ENCODE measurements at places on chromosomes 2 and 18.

GRCh38 chr2:69683170-69683971 is 39.8 kb upstream of the AAK1 start:
- no peak for DNase-seq

- no peak for DNase-seq
Observed at GRCh38 chr2:144403933-144404332, 116.0 kb downstream of the ZEB2 start.

DNA sequence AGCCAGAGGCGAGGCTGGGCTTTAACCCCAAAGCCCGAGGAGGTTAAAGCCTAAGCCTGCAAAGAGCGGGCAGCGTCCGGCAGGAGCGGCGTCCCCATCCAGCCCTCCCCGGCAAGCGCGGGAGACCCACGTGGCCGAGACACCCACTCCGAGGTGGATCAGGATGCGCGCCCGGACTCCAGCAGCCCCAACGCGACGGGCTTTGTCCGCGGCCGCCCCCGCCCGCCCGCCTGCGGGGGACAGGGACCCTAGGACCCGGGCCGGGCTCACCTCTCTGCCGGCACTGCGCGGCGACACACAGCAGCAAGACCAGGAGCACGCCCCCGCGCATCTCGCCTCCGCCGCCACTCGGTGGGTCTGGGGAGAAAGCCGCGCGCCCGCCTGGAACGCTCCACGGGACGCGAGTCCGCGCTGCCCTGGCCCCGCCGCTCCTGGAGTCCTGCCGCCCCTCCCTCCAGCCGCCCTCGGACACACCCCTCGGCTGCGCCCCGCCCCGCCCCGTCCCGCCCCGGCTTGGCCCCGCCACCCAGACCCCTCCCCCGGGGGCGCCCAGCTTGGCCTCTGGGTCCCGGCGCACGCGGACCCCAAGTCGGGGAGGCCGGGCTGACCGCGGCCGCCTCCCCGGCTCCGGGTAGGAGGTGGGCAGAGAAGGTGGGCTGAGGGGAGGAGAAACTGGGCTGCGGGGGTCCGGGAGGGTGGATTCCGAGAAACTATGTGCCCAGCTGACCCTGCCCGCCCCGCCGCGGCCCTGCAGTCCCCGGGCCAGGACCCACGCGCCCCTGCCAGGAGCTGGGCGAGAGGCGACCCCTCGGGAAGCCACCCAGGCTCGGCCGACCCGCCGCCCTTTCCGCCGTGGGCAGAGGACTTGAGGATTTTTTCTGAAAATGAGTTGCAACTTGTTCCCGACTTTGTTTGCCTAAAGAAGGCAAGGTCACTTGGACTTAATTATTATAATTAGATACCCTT is at the start of gene LAMA1:
LAMA1 (minus strand) TSS at position 408 of the 966 bp plus-strand sequence; CDS start at position 331, 77 bp downstream.
- DNase-seq: no peak

- DNase-seq: no peak
Observed at GRCh38 chr2:28668106-28668814, 83.4 kb upstream of the PPP1CB start.

GRCh38 chr2:160747501-160748170 is 254.0 kb upstream of the RBMS1 start:
- no peak for DNase-seq

DNA sequence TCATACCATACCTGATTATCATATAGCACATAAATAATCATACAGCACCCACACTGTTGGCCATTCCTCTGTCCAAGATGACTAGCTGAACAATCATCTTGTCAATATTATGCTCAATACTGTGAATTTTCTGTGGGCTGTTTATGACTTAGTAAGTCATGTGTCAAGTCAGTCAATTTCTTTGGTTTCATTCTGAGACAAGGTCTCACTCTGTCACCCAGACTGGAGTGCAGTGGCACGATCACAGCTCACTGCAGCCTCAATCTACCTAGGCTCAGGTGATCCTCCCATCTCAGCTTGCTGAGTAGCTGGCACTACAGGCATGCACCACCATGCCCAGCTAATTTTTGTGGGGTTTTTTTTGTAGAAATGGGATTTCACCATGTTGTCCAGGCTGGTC is 5.7 kb downstream of the MCM6 start:
- DNase-seq: no peak

DNA sequence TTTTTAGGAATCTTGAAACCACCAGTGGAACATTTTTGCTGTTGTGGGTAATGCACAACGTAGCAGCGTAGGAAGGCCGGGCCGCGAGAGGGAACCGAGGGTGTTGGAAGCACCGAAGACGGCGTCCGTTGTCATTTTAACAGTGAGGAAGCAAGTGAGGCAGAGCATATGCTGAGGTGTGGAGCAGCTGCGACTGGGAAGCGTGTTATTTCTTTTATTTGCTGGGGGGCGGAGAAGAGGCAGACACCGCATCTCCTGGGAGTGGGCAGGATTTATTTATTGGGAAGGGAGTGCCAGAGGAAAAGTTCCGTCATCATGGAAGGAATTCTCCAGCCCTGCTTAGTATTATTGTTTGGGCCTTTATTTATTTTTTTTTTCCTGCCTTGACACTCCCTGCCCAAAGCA is 232.8 kb downstream of the KLHL29 start:
- no peak for DNase-seq

DNA sequence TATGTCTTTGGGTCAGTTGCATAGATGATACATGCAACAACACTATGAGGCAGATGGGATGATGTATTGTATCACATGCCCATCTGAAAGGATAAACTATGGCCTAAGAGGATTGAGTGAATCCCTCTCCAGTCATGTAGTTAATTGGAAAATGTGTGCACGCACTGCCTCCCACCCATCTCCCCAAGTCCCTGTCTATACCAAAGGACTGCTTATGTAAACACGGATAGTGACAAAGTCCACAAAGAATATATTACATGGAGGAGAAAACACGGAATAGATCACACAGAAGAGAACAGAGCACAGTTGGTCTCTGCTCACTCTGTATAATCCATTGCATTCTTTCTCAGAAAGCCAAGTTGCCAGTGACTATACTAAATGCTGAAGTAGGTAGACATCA is 82.4 kb downstream of the NCKAP5 start:
- DNase-seq: no peak

DNA sequence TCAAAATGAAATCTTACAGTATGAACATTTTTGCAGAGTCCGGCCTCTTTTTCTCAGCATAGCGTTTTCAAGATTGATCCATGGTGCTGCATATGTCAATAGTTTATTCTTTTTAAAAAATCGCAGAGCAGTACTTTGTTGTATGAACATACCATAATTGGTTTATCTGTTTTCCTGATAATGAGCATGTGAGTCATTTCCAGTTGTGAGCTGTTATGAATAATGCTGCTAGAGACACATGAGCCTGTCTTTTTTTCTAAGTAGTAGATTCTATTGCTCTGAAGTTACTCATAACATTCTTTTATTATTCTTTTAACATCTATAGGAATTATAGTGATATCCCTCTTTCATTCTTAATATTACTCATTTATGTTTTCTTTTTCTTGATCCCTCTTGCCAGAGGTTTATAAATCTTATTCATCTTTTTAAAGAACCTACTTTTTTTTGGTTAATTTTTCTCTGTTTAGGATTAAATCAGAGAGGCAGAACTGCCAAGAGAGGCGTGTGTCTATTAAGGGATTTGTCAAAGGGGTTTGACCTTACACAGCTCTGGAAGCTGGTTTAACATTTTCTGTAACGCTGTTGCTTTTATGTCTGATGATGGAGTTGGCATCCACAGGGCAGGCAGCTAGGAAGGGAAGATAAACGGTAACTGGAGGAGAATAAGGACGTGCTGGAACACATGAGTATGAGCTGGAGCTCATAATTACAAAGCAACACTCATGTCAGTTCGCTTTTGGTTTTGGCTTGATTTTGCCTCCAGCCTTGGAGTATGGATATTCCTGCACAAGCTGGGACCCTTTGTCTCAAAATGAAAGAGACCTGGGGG is 47.4 kb downstream of the MGAT5 start:
- DNase-seq: no peak

DNA sequence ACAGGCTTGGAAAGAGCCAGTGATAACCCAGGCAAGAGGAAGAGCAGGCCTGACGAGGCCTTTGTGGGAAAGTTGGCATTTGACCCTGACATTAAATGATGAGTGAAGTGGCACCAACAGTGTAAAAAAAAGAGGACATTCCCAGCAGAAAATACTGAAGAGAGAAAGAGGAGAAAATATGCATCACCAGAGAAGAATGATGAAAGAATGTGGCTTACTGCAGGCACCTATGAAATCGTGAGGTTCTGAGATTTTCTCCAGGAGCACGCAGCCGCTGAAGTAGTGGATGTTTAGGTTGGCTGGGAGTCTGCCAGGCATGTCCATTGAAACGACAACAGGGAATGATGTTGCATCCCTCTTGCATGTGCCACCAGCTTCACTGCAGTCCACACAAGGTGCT is 13.8 kb downstream of the EHD3 start:
- no peak for DNase-seq

GRCh38 chr2:27591745-27592144 is 8.9 kb downstream of the ZNF512 start:
- DNase-seq: no peak

DNA sequence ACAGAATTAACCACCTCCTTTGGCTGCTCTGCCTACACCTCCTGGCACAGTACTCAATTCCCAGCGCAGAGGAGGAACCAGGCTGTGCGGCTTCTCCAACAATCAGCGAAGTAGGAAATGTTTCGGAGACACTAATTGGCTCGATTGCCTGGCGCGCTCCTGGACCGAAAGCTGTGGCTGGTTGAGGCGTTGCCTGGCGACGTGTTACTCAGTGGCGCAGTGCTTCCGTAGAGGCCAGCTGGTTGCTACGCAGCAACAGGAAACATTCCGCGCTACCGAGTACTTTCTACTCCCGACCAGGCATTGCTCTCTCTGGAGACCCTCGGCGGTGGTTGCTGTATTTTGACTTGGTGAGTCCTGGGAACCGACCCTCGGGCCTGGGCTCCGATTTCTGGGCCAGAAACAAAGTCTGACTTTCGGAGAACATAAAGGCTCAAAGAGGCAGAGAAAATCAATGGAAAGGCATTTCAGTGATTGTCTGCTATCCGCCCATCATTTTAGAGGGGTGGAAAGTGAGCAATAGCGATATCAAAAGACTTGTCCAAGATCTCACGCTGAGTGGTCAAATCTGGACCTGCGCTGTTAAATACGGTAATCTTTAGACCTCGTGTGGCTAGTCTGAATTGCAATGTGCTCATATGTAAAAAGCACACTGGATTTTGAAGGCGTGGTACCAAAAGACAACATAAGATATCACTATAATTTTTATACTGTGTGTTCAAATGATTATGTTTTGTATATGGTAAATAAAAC is at the start of gene DNAH6:
DNAH6 (plus strand) TSS at position 265 of the 753 bp plus-strand sequence. CDS start 1,329 bp downstream, outside the sequence.
- DNase-seq: peak; percentile 86

GRCh38 chr2:100955226-100955625 is 46.9 kb upstream of the RPL31 start:
- no peak for DNase-seq

GRCh38 chr2:60544954-60545560 is 8.4 kb downstream of the BCL11A start:
- no peak for DNase-seq

DNA sequence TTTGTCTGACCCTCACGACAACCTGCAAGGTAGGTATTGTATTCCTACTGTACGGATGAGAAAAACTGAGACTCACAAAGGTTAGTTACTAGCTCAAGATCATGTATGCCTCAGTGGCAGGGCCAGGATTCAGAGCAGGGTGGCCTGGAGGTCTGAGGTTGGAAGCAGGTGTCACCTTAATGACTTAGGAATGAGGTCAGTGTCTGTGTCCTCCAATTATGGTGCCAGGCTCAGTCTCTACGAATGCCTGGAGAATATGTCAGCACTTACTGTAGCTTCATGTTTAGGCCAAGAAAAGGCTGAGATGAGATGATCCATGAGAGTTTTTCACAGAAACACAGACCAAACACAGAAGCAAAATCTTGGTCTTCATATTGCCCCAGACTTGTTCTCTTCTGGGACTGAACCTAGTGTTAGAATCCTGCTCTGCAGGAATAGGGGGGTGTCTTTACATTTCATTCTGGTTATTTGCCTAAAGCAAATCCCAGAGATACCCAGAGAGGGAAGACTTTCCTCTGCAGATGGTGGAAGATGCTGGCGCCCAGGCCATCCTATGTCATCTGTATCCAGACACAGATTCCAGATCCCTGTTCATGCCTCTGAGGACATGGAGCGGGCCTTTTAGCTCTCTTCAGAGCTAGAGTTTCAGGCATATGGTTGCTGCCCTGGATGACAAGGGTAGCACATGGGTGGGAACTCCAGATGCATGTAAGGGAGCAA is 16.3 kb upstream of the RAB10 start:
- no peak for DNase-seq

DNA sequence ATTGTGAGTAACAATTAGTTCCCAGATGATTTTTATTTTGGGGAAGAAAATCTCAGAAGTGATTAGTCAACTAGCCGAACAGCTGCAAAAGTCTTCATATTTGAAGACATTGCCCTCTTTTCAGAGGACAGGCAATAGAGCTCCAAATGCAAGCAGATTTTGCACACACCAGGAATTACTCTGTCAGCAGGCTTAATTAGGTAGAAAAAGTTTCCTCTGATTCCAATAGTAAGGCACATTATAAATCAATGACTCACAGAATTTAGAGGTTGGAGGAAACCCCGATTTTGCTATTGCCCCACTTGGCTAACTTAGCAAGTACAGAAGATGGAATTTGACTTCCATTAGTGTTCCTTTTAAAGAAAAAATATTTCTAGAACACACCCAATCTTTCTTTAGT is 30.7 kb upstream of the SCN1A start:
- no peak for DNase-seq

DNA sequence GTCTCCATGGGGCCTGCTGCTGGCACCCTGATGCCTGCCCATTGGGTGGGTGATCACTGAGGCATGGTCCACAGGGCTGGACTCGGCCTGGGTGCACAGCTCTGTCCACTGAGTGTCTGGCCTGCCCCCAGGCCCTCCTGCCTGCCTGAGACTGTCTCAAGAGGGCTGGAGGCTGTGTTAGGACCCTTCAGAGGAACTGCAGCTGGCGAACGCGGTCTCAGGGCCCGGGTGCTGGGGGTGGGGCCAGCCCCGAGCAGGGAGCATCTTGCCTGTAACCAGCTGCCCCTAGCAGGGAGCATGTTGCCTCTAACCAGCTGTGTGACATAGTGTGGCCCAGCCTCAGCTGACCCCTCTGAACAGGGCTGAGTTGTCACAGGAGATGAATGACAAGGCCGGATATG is 50.0 kb downstream of the TWIST2 start:
- no peak for DNase-seq

DNA sequence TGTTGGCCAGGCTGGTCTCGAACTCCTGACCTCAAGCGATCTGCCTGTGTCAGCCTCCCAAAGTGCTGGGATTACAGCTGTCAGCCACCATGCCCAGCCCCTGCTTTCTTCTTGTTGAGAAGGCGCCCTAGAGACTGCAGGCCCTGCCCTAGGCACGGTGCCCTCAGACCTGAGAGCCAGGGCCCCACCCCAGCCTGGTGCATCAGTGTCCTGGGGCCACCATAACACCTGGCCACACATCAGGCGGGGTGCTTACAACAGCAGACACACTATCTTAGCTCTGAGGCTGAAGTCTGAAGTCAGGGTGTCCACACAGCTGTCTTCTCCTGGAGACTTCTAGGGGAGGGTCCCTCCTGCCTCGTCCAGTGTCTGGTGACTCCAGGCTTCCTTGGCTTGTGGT is 120.6 kb downstream of the NDUFA10 start:
- DNase-seq: no peak

DNA sequence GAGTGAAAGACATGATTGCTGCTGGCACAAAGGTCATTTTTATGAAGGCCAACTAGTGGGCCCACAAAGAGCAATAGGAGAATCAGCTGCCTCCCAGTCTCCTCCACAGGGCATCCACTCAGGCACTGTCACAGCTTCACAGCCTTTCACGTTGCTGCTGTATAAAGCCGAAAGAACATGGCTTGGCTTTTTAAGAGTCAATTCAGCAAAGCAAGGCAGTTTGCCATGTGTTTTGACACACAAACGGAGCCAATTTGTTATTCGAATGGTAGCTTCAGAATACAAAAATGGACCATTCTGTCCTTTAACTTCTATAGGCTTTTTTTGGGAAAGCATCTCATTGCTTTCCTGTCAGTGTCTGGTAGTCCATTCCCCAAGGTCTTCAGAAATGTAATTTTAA is 283.4 kb upstream of the PARD3B start:
- no peak for DNase-seq

Data from activated CD8-positive, alpha-beta memory T cell treated with anti-CD3 and anti-CD28 coated beads for 24 hours (primary cell).